Stimulated activated CD8-positive, alpha-beta memory T cell treated with anti-CD3 and anti-CD28 coated beads, Interleukin-2, amount 100 ng/mL, for 1 hour (primary cell): ENCODE measurements at places on chromosomes 5 and 9.
A peak's percentile ranks its signal among the peaks of the same experiment; 100 is the strongest.

- DNase-seq: no peak
Measured at GRCh38 chr9:78592811-78593210, 295.9 kb downstream of the PSAT1 start.

- no peak for DNase-seq
Measured at GRCh38 chr9:84953797-84954705, 284.5 kb downstream of the NTRK2 start.

DNA sequence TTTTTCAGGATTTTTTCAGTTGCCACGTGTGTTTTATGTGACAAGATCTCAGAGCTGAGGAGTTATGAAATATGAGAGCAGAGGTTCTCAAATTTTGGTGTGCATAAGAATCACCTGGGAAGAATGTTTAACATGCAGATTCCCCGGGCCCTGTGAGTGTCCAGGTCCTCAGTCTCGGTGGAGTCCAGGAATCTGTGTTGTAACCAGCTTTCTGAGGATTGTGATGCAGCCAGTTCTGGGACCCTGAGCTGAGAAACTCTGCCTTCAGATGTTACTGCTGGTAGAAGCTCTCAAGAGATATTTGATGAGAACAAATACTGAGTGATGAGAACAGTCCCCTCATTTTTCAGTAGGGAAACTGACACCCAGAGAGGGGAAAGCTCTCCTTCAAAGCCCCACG is 102.8 kb upstream of the SAP30L start:
- no peak for DNase-seq

- DNase-seq: peak; percentile 67
Measured at GRCh38 chr5:179550511-179551342, at the start of gene RUFY1. Gene RUFY1 (plus strand): TSS chr5:179550554. CDS start chr5:179550570, 16 bp downstream.

DNA sequence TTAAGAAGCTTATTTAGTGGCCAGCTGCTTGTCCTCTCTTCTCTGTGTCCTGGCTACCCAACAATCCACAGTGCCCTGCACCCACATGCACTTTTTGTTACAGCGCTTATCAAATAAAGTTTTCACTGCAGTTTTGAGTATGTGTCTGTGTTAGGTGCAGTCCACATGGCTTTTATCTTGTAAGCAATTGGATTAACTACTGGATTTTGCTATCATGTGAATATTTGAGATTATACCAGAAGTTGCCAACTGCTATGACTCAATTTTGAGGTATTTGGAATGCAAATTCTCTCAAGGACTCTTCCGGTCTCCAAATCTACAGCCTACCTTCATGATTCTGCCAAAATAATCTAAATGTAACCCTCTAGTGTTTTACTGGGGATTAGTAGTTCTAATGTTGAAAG is 690.2 kb downstream of the NR2F1-AS1 start:
- no peak for DNase-seq

GRCh38 chr9:32706725-32707100 is 71.2 kb upstream of the TAF1L start:
- DNase-seq: no peak

- DNase-seq: no peak
Measured at GRCh38 chr5:138725153-138725817, 27.9 kb upstream of the CTNNA1 start.

DNA sequence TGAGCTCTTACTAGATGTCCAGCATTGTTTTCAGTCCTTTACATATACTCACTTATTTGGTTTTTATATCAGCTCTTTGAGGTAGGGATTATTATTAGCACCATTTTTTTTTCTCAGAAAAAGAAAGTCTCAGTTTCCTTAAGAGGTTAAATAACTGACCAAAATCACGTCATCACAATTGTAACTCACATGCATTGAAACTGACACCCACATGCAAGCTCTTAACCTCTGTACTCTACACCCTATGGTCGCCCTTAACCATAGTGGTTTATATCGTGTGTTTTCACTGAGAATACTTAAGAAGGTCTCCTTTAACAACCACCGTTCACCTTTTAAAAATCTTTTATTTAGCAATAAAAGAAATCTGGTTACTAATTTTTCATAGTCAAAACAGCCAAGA is 61.0 kb downstream of the PRDM6 start:
- no peak for DNase-seq

DNA sequence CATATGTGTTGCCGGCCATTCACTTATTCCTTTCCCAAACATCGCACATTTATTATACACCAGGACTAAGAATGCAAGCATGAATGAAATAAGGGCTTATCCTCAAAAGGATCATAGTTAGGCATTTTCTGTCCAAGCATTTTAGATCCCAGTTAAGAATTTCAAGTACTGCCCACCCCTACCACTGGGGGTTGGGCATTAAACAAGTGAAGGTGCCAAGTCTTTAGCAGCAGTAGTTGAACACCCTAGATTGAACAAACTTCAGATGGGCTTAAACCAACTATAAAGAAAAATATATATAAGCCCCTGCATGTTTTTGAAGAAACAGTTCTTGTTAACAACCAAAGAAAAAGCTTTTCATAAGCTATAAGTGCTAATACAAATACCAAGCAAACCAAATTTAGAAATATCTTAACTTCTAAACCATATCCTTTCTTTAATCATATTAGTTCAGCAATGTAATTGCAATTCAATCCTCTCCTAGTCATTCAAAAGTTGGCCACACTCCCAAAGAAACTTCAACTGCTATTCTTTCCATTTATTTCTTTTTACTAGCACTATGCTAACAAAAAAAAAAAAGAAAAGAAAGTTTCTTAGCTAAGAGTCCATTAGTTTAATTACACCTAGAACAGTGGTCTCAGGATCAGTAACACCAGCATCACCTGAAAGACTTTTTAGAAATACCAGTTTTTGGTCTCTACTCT is 149.8 kb downstream of the MLLT3 start:
- DNase-seq: no peak

DNA sequence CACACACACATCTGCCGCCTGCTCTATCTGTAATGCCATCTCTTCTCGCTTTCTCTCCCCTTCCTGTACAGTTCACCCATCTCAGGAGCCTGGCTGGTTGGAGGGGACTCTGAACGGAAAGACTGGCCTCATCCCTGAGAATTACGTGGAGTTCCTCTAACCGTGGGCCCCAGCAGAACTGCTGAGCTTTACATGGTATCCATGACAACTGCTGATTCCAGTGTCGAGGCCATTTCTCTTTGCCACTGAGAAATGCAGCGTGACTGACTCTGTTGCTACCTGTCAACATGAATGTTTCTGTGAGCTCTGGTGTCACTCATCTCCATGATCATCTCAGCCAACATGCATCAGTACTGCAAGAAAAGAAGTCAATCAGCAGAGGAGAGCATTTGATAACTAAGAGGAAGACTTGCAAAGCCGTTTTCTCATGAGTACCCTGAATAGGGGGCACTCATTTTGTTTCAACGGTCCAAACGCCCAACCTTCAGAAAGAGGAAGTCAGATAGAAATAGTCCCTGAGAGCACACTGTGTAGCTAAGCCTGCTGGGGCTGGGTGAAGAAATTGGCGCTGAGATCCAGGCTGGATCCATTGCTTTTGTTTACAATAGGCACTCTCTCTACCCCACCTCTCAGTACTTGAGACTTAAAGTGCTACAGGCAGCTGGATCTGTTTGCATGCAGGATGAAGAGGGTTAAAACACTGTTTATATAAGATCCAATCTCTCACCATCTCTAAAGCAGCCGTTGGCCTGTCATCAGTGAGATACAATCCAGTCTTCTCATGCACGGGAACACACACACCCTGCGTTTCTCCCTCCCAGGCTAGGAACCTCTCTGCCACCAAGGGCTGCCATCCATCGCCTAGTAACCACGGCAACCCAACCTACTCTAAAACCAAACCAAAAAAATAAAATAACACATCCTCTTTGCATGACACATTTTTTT is 180.9 kb downstream of the NR3C1 start:
- peak; percentile 19 for DNase-seq

DNA sequence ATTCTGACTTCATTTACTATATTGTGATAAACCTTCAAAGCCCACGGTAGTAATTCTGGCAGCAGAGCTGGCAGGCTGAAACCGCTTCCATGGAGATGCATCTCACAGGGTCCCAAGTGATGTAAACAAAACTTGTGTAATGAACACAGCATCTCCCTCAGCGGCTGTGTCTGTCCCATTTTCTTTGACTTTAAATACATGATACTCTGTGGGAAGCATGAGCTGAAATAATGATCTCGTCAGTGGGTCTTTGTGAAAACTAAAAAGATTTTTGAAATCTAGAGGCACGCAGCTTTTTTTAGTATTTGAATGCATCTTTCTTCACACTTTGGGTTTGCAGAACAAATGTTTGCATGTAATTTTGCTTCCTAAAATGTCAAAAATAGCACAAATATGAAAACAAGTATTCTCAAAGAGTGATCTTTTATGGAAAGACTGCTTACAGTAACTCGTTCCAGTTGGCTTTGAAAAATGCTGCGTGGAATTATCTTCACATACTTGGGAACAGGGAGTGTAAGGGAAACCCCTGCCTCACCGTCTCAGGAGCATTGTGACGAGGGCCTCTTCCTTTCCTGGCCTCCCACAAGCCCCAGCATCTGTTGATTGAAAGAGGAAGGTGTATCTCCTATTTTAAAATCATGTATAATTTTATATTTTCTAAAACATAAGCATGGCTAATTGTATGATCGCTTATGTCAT is 18.1 kb upstream of the LPCAT1 start:
- no peak for DNase-seq

- DNase-seq: no peak
Measured at GRCh38 chr9:111150181-111150580, 111.9 kb upstream of the LPAR1 start.

DNA sequence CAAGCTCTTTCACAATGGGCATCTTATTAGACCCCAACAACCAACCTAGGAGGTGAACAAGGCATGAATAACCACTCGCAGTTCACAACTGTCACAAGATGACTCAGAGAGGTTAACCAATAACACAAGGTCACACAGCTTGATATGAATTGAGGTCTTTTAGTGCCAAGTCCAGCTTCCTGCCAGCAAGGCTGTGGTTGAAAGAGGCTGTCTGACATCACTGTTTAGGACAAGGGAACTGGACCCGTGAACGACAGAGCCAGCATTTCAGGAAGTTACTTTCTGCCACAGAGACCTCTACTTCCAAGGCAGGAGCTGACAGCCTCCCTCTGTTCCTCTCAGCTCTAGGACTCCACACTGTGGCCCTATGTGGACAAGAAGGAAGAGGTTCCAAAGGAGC is 53.4 kb upstream of the ALDH1B1 start:
- no peak for DNase-seq

DNA sequence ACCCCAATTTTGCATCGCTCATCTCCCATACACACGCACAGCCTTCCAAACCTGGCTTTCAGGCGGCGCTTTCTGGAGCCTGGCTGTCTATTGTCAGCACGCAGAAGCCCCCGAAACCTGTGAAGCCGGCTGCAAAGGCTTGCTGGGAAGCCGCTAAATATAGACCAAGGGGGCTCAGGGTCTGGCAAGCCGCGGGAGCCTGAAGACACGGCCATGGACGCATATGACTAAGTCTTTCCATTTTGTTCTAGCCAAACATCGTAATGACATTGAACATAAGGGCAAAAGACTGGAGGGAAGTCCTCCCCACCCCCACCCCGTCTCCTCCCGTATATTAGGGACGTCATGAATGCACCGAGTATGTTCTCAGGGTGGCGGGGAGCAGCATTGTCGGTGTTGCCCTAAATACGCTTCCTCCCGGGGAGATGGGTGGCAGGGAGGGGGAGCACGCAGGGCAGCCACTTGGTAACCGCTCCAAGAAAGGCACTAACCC is 1.1 kb downstream of the CTNND2 start:
- DNase-seq: no peak

DNA sequence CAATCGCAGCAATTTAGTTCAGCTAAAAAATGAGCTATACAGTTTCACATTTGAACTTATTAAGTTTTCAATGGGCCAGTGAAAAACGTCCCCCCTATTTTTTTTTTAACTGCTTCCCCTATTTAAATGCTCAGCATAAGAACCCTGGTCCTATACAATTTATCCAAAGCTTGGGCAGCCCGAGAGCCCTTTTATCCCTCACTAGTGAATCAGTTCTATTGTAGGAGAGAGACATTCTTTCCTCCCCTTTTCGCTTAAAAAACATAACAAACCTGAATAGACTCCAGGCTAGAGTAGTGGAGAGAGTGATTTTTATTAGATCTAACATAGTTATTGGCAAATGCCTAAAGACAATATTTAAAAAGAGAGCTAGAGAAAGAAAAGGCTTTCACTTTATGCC is 1.4 kb downstream of the LIX1 start:
- DNase-seq: no peak

DNA sequence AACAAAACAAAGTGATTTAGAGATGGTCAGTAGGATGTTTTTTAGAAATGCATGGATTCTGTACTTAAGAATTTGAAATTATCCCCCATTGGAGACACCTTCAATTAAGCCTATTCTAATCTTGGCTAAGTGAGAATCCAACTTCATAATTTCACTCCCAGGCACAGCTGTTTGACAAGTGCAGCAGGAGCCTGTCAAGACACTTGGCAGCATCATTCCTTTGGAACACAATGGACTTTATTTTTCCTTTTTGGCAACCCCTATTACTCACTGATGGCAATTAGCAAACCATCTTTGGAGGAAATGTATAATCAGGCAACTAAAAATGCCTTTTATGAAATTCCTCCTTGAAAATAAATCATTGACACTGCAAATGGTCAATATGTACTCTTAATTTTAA is 194.7 kb downstream of the GLIS3 start:
- DNase-seq: no peak

GRCh38 chr9:126125577-126125976 is 201.1 kb upstream of the MVB12B start:
- DNase-seq: no peak

- no peak for DNase-seq
Measured at GRCh38 chr5:58439094-58439644, 20.7 kb downstream of the PLK2 start.

DNA sequence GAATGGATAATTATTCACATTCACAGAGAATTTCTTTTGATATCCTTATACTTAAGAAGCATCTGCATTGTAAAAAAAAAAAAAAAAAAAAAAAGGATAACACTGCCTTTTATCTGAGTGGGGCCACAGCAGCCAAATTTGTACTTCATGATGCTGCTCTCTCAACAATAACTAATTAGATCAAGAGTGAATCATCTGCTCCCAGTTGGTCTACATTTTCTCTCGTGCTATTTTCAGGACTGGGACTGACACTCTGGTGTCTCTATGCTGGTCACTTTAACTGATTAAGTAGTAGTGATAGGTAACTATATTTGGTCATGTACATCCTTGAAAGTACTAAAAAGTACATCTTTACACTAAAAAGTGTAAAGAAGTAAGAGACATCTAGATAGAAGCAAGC is 90.1 kb downstream of the RFX3 start:
- DNase-seq: no peak

GRCh38 chr9:127660886-127661741 is 45.7 kb upstream of the CFAP157 start:
- no peak for DNase-seq

GRCh38 chr9:127898433-127899127 is 823 bp downstream of the ST6GALNAC6 start:
- DNase-seq: no peak

- DNase-seq: no peak
Measured at GRCh38 chr5:60162441-60162840, 268.9 kb upstream of the PDE4D start.
